ENCODE measurements at places on chromosomes 16 and 17. TPM values are rescaled to one million over a fixed set of nuclear protein-coding genes. Genes with fewer than 3 reads are reported as not detected.

TNP2 gene
- not detected for total RNA-seq

FAHD1 gene
- total RNA-seq = 46.9 TPM

CRYBA1 gene
- not detected for total RNA-seq

PIRT gene
- not detected for total RNA-seq

AOC2 gene
- 1.8 TPM for total RNA-seq

CHST5 gene
- 0.03 TPM for total RNA-seq

IQCK gene
- total RNA-seq = 11.0 TPM

RNF222 gene
- not detected for total RNA-seq

CACNG4 gene
- 11.9 TPM for total RNA-seq

KRTAP16-1 gene
- not detected for total RNA-seq

ALOXE3 gene
- 6.0 TPM for total RNA-seq

PPP1R27 gene
- not detected for total RNA-seq

CES4A gene
- 1.6 TPM for total RNA-seq

ABCC6 gene
- 1.1 TPM for total RNA-seq
